Stimulated activated CD8-positive, alpha-beta memory T cell treated with anti-CD3 and anti-CD28 coated beads, Interleukin-15, amount 100 ng/mL, for 4 hours (primary cell): ENCODE measurements at places on chromosomes 5 and 9.

GRCh38 chr5:152262667-152263066, 142.4 kb downstream of the NMUR2 start:
- DNase-seq, result no peak

- DNase-seq, result no peak
These were observed 6.2 kb downstream of the GZMA start for GRCh38 chr5:55108661-55109060.

DNA sequence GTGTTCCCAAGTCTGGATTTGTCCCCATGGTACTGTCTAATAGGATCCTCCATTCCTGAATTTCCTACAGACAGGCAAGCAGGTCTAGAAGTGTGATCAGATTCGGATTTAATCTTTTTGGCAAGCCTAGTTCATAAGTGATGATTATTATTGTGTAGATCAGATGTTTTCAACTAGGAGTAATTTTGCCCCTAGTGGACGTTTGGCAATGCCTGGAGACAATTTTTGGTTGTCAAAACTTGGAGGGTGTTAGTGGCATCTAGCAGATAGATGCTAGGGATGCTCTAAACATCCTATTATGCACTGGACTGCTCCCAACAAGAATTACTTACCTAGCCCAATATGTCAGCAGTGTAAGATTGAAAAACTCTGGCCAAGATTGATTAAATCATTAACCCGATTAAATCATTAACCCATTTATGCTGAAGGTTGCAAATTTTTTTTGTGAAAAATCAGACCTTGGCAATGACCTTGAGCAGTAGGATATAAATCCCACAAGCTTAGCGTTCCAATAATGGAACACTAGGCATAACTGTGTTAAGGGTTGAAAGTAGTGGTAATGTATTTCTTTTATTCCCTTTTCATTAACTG, 28.2 kb downstream of the TCERG1 start:
- DNase-seq, result no peak

GRCh38 chr5:119288379-119289033, 67.3 kb upstream of the TNFAIP8 start:
- no peak for DNase-seq

- no peak for DNase-seq
These were observed 74.7 kb downstream of the AOPEP start for GRCh38 chr9:94801234-94801633.

- no peak for DNase-seq
These were observed 23.1 kb upstream of the SLC9A3 start for GRCh38 chr5:547086-547924.

DNA sequence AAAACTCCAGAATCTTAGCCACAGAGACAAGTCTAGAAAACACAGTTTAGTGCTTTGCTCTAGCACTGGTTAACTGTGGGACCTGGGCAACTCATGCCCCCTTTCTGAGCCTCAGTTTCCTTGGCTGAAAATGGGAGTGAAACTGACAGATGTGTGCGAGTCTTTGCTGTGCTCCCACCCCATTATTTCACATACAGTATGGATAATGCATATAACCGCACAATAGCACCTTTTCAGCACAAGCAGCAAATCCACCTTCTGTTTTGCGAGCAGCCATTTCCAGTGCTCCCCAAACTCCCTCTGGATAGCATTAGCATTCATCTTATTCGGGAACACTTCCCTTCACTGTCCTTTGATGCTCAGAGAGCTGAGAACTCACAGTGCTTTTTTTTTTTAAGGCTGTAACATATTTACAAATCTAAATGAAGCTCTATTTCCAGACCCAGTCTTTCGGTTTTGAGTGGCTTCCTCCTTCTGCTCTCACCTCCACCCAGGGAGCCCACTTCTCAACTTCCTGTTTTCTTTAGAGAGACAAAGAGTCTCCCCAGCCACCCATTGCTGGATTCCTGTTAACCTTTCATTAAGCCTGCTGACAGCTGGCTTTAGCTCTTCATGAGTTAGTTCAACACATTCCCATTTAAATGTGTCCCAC, 49.2 kb downstream of the TIMD4 start:
- no peak for DNase-seq

- no peak for DNase-seq
These were observed 572 bp downstream of the CDK5RAP2 start for GRCh38 chr9:120579139-120580050.

- no peak for DNase-seq
These were observed 138.1 kb downstream of the C9orf50 start for GRCh38 chr9:129482521-129483414.

- DNase-seq, result no peak
These were observed 15.8 kb upstream of the NTNG2 start for GRCh38 chr9:132146039-132146438.

DNA sequence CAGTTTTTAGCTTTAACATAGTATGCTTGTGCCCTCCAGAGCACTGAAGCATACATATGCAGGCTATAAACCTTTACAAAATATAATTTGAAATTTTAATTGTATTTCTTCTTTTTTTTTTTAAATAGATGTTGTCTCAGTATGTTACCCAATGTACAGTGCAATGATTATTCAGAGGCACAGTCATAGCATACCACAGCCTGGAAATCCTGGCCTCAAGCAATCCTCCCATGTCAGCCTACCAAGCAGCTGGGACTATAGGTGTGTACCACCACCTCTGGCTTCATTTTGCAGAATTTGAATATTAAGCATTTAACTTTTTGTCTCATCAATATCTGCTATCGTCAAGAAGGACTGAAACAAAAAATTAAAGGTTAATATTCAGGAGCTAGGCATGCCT, 16.9 kb upstream of the ZNF782 start:
- DNase-seq, result no peak

- DNase-seq, result no peak
These were observed 64.1 kb upstream of the RAD23B start for GRCh38 chr9:107218829-107219485.
